ENCODE measurements at places on chromosomes 2 and 18.

GRCh38 chr2:178152033-178152432, 39.8 kb downstream of the RBM45 start:
- DNase-seq, result no peak

- no peak for DNase-seq
Observed at GRCh38 chr2:134217924-134218323, 35.9 kb upstream of the MGAT5 start.

DNA sequence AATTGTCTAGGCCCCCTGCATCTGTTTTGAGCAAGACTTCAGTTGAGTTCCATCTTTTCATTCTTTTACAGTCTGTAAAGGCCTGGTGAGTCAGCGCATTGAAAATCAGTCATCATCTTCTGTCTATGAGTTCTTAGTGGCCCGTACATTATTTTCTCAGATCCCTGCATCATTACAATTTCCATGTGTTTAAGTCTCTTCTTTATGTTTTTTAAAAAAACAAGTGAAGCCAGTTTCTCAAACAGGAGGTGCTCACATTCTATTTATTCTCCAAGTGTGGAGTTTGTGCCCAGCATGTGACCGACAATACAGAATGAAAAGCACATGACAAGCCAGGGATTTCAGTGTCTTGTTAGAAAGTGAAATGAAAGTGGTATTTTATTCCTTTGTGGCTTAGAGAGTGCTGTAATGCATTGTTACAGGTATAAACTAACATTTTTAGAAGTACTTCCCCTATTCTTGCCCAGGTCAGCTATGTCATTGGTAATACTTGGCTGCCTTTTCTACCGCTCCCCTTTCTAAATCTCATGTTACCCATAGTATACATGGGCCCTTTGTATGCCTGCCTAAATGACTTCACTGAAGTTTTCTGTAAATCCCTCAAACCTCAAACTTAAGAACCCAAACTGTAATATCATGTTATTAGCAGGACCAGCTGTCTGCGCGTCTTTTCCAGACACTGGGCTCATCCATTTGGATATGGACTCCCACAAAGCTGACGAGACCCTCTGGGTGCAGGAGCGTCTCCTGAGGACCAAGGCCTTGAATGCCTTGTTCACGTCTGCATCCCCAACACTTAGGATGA, 67.6 kb downstream of the FEZ2 start:
- no peak for DNase-seq

DNA sequence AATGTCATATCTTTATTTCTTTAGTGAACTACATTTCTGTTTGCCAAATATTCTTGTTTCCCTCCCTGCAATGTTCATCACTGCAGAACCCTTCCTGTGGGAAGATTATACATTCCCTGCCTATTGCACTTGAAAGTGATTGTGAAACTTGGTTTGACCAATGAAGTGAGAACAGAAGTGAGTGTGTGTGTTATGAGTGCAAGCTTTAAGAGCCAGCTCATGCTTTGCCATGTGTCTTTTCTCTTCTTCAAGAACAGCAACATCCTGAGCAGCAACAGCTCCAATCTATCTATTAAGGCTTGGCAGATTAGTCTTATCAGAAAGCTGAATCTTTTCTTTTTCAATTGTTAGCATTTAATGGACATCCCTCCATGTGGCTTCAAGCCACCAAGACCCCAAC, 42.0 kb upstream of the UBE2E3 start:
- no peak for DNase-seq
